A549 treated with DMSO at 1 μM for 4 hours (cell line): ENCODE measurements at places on chromosomes 5 and 9. TPM values are rescaled to one million over a fixed set of nuclear protein-coding genes. Genes with fewer than 3 reads are reported as not detected.

The CRAT gene
- total RNA-seq, result 25.2 to 31.8 TPM (median 27.8 TPM) in 5 replicates

The NEUROG1 gene
- total RNA-seq, result not detected in 5 replicates

The ADAMTS13 gene
- total RNA-seq, result 0.49 to 0.82 TPM (median 0.52 TPM) in 5 replicates

The PIP5KL1 gene
- 2.0 to 2.6 TPM (median 2.1 TPM) in 5 replicates for total RNA-seq

The GRXCR2 gene
- total RNA-seq, result not detected in 5 replicates

The FOXE1 gene
- 3.5 to 4.3 TPM (median 4.0 TPM) in 5 replicates for total RNA-seq

The INSL6 gene
- not detected in 5 replicates for total RNA-seq

The MED22 gene
- total RNA-seq, result 25.4 to 31.8 TPM (median 30.0 TPM) in 5 replicates
